ENCODE measurements at places on chromosomes 3 and 15. TPM values are rescaled to one million over a fixed set of nuclear protein-coding genes. Genes with fewer than 3 reads are reported as not detected.
A peak's percentile ranks its signal among the peaks of the same experiment; 100 is the strongest.

DNA sequence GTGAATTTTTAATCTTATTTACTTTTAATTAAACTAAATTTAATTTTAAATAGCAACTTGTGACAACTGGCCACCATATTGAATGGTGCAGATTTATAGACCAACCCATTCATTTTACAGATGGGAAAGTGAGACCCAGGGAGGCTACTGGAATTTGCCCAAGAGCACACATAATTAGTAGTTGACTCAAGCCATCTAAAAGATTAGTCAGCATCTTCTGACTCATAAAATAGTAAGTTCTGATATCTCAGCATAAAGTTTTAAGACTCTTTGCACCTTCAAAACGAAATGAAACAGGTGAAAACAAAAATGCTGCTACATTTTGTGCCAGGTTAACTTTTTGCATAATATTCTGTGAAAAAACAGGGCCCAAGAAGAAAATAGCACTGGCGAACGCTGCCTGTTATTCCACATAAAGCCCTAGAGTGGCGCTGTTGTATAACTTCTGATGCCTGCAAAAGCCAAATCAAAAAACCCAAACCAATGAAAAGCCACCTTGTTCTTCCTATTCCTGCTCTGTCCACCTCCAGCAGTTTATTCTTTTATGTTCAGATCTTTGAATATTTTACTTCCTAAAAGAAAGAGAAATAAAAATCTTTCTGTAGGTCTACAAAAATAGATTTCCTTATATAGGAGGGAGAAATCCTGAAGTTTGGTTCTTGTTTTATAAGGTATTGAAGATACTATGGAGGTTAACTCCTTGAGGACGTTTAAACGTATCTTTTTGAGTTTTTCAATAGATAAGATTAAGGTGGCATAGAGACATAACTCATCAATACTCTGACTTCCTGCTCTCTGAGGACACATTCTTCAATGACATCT lies 62.8 kb downstream of the OTOL1 start:
- DNase-seq, result peak; percentile 6

DNA sequence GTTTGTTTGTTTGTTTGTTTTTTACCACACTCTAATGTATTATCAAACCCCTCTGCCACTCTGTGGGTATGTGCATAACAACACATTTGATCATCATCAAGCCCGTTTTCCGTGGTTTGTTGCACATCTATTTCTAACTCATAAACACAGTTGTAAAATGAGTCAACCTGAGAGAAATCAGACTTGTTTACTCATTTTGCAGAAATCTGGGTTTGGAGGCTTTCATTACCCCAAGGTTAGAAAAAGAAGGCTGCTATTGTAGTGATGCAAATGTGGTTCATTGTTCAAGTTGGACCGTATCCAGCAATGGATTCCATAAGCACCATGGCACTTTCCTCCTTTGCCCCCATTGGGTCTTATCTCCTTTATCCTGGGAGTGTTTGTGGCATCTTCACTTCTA lies 353.2 kb upstream of the SOX2 start:
- DNase-seq, result no peak

DNA sequence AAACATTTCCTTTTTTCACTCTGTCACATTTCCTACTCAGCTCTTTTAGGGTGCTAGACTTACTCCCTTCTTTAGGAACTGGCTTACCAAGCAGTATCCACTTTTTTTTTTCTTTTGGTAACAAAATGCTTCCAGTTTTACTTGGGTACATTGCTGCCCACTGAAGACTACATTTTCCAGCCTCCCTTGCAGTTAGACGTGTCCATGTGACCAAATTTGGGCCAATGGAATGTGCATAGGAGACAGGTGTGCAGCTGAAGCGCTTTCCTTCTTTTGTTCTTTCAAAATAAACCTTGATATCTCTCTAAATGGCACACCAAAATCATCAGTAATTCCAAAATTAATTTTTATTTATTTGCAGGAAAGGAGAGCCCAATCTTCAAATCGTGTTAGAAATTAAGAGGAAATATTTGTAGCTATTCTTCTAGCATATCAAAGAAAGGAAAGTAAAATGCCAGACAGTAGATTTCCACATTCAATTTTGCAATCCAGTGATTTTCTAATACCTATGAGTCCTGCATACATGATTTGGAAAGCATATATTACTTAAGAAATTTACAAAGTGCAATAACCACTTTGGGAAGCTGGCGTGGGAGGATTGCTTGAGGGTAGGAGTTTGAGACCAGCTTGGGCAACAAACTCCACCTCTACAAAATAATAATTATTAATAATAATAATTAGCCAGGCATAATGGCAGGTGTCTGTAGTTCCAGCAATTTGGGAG lies 422.0 kb upstream of the FRG2C start:
- no peak for DNase-seq

The UROC1 gene
- total RNA-seq, result not detected

The CAPN3 gene
- 0.43 TPM for total RNA-seq

The MASP1 gene
- not detected for total RNA-seq

The NFKBIZ gene
- total RNA-seq, result 140 TPM

DNA sequence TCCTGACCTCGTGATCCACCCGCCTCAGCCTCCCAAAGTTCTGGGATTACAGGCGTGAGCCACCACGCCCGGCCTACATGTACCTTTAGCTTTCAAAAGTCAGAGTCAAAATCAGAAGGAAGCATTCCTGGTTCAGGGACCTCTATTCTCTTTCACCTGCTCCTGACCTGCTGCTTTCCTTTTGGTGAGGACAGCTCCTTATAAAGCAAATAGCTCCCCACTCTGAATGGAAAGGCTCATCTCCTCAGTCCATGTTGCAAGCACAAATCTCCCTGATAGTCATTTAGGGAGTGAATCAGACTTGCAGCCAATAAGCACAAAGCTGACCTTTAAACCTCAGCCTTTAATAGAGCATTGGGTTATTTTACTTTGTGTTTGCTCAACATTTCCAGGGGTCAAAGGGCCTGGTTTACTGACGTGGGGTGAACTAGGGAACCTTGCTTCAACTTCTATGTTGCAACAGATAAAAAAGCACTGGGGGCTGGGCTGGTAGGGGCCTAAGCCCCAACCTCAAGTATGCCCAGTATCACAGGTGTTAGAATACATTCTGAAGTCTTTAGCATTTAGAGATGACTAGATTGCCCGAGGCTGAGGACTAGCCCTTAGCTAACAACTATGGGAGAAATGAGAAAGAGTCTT lies 43.1 kb downstream of the THRB start:
- peak; percentile 44 for DNase-seq

GRCh38 chr15:40192942-40193341 lies 32.1 kb downstream of the BUB1B start:
- no peak for DNase-seq

All from epithelial cell of proximal tubule (primary cell).